ENCODE measurements at places on chromosomes 6 and 20.
A peak's percentile ranks its signal among the peaks of the same experiment; 100 is the strongest.

DNA sequence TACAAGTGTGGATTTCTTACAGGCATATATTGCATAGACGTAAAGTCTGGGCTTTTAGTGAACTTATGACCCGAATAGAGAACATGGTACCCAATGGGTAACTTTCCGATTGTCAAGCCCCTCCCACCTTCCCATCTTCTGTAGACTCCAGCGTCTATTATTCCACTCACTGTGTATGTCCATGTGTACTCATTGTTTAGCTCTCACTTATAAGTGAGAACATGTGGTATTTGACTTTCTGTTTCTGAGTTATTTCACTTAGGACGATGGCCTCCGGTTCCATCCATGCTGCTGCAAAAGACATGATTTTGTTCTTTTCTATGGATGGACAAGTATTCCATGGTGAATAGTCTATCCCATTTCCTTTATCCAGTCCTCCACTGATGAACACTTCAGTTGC lies 306.4 kb downstream of the CD83 start:
- peak; percentile 8 for DNase-seq

- DNase-seq = no peak
These were observed 116.6 kb upstream of the CST7 start for GRCh38 chr20:24832518-24832917.

DNA sequence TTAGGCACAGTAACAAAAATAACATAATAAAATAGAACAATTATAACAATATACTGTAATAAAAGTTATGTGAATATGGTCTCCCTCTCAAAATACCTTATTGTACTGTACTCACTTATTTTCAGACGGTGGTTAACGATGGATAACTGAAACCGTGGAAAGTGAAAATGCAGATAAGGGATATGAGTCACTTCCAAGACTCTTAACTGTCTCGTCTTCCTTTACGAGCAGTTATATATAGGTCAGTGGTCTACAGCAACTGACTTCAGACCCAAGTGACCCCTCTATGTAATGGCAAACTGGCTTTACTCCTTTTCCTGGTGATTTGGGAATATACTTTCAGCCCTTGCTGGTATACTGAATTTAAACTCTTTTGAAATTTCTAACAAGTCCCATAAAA lies 261.4 kb downstream of the SLC35F1 start:
- no peak for DNase-seq

DNA sequence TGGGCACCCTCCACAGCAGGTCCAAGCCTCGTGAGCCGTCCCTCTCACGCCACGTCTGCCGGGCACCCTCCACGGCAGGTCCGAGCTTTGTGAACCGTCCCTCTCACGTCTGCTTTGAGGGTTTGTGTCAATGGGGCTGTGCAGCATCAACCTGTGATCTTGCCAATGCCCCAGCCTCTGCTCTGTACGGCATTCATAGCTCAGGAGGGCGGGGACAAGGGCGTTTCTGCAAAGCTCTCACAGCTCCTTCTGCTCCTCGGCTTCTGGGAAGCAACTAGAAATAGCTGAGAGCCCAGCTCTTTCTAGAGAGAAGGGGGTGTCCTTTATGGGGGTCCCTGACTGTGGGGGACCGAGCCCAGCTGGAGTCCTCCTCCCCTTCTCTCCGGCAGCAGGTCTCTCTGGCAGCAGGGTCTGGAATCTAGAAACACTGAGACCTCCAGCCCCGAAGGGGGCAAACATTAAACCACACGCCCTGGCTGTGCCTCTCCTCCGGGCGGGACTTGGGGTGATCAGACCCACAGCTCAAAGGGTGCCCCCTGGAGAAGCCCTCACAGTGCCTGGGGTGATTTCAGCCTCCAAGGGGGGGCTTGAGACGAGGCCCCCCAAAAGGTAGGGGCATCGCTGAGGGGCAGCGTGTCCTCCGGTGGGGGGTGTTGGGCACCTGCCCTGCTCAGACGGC lies 41.2 kb upstream of the CHRNA4 start:
- DNase-seq = no peak

DNA sequence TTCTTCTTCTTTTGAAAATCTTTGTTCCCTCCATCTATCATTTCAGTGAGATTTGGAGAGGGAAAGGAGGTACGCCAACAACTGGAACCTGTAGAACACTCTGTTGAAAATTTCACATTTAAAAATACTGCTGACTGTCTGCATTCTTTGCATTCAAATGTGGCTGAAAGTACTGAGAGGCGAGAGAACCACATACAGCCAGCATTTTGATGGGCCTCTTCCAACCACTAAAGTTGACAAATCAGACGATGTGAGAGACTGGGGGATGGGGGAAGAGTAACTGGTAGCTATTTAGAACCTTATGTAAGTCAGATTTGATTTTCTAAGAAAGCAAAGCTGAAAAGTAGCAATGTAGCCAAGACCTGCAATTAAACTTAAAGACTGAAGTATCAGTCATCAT lies 77.5 kb downstream of the FKBP5 start:
- peak; percentile 52 for DNase-seq

DNA sequence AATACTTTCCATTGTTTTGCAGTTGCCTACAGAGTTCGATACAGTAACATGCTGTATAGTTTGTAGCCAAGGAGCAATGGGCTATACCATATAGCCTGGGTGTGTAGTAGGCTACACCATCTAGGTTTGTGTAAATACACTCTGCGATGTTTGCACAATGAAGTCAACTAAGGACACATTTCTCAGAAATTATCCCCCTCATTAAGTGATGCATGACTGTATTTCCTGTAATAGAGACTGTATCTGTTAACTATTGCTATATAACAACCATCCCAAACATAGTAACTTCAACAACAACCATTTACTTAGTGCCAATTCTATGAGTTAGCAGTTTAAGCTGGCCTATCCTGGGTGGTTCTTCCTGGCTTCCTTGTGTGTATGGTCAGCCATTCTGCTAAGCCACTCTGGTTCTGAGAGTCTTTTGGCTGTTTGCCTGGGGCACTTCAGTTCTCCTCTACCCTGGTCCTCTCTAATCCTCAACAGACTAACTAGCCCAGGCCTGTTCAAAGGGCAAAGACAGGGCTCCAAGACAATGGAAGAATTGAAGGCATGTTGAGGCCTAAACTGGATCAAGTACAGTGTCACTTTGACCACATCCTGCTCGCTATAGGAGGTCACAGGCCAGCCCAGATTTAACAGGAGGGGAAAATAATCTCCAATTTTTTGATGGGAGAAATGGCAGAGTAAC lies 124.0 kb downstream of the PLCB1 start:
- no peak for DNase-seq
